ENCODE measurements at places on chromosomes 3 and 15.
A peak's percentile ranks its signal among the peaks of the same experiment; 100 is the strongest.

DNA sequence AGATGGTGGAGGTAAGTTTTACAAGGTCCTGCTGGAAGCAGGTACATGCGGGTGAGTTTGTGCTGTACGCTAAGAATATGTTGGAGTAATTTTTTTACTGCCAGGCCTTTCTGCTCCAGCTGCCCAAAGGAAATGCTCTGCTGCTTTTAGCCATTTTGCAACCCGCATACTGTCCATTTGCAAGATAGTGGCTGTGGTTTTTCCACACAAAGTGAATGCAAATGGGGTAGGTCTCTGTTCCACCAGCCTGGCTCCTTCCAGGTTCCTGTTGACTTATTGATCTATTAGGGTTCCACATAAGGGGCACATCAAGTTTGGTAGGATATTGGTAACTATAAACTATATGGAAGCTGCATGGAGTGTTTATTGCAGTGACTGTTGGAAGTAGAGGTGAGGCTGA, 227.1 kb downstream of the SI start:
- H3K4me1 ChIP-seq, result no peaks in the 10 kb centered on the region
- H3K4me3 ChIP-seq, result no peak overlapping the region
- no peaks in the 10 kb centered on the region for H3K36me3 ChIP-seq
- H3K27me3 ChIP-seq, result no peaks in the 10 kb centered on the region

- no peak for DNase-seq
- no peak overlapping the region for H3K27ac ChIP-seq
- peaks cover 7% of the 10 kb centered on the region for H3K36me3 ChIP-seq
- H3K4me3 ChIP-seq, result no peak overlapping the region
- H3K27me3 ChIP-seq, result no peaks in the 10 kb centered on the region
- H3K4me1 ChIP-seq, result no peaks in the 10 kb centered on the region
Measured at GRCh38 chr3:133938770-133939462, 43.2 kb upstream of the RAB6B start.

GRCh38 chr15:80615783-80616391, 79.2 kb upstream of the ABHD17C start:
- no peak overlapping the region for H3K4me3 ChIP-seq
- DNase-seq, result no peak
- H3K36me3 ChIP-seq, result no peaks in the 10 kb centered on the region
- no peak overlapping the region for H3K27ac ChIP-seq
- H3K27me3 ChIP-seq, result no peaks in the 10 kb centered on the region

GRCh38 chr3:140571836-140572235, 106.0 kb upstream of the TRIM42 start:
- H3K27me3 ChIP-seq, result no peaks in the 10 kb centered on the region
- no peak overlapping the region for H3K4me3 ChIP-seq
- no peak for DNase-seq
- H3K27ac ChIP-seq, result no peak overlapping the region
- H3K4me1 ChIP-seq, result no peaks in the 10 kb centered on the region

DNA sequence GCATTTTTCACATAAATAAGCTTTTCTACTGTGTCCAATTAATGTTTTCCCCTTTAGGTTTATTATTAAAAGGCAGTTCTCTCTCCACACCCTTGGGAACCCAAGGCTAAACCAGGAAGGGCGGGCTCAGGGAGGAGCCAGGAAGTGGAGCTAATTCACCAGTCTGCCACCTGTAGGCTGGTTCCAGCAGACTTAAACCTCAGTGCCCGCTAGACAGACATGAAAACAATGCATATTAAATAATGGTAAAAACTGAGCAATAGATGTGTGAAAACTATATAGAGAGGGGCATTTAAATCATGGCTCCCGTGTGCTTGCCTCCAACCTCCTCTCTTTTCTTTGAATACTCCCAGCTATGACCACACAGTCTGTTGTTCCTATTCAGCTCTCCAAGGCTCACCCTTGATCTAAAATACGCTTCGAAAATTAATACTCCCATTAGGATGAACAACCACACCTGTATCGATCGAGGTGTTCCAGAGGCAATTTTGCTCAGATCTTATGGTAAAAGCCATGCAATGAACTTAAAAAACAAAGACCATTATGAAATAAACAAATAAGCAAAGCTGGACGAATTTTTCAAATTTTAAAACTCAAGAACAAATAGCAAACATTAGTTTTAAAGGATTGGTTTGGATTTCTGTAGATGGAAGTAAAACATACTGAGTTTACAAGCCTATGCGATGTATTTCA, 253.3 kb downstream of the TJP1 start:
- no peak overlapping the region for H3K4me3 ChIP-seq
- H3K4me1 ChIP-seq, result peaks cover 2% of the 10 kb centered on the region
- H3K27ac ChIP-seq, result no peak overlapping the region
- peak; percentile 66 for DNase-seq

DNA sequence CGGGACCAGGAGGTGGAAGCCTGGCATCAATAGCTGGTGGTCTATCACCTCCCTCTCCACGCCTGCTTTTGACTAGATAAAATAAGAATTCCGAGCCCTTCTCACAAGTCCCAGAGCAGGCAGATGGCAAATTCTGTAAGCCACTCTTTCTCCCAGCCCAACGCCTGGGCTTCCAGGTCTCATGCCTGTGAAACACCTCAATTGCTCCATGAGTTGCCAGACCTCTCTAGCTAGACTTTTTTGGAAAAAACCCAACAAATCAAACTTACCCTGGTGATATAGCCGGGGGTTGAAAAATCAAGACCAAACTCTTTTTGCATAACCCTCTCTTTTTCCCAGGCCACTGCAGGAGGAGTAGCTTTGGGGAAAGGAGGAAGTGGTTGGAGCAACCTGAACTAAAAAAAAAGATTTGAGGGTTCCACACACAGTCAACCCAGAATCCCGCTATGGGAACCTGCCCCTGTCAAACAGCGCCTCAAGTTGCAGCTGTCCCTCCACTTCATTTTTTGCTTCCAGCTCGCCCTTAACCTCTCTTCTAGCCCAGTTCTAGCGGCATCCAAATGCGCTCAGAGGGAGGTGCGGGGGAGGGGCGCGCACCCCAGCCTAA, 7.0 kb downstream of the BHLHE40 start:
- H3K4me1 ChIP-seq, result peaks cover 26% of the 10 kb centered on the region
- peak overlapping the region; percentile 90 for H3K27ac ChIP-seq
- H3K4me3 ChIP-seq, result no peak overlapping the region
- H3K36me3 ChIP-seq, result peaks cover 11% of the 10 kb centered on the region
- DNase-seq, result no peak

GRCh38 chr3:31714495-31715280, 182.0 kb downstream of the STT3B start:
- no peaks in the 10 kb centered on the region for H3K27me3 ChIP-seq
- H3K27ac ChIP-seq, result no peak overlapping the region
- no peaks in the 10 kb centered on the region for H3K4me1 ChIP-seq
- no peaks in the 10 kb centered on the region for H3K36me3 ChIP-seq

GRCh38 chr15:75235051-75235673, 23.0 kb upstream of the GOLGA6C start:
- H3K36me3 ChIP-seq, result no peaks in the 10 kb centered on the region
- DNase-seq, result no peak
- H3K4me1 ChIP-seq, result no peaks in the 10 kb centered on the region
- no peak overlapping the region for H3K4me3 ChIP-seq
- no peak overlapping the region for H3K27ac ChIP-seq
- H3K27me3 ChIP-seq, result no peaks in the 10 kb centered on the region

GRCh38 chr15:86355801-86356200, 276.1 kb downstream of the AGBL1 start:
- H3K27ac ChIP-seq, result no peak overlapping the region
- no peak overlapping the region for H3K4me3 ChIP-seq
- H3K27me3 ChIP-seq, result no peaks in the 10 kb centered on the region

GRCh38 chr15:73851689-73852088, 21.7 kb upstream of the TBC1D21 start:
- DNase-seq, result peak; percentile 87
- H3K36me3 ChIP-seq, result no peaks in the 10 kb centered on the region
- no peaks in the 10 kb centered on the region for H3K27me3 ChIP-seq

GRCh38 chr3:73121669-73122331, 60.3 kb downstream of the EBLN2 start:
- no peak overlapping the region for H3K4me3 ChIP-seq
- no peaks in the 10 kb centered on the region for H3K27me3 ChIP-seq
- H3K27ac ChIP-seq, result no peak overlapping the region

- no peak overlapping the region for H3K27ac ChIP-seq
- no peaks in the 10 kb centered on the region for H3K4me1 ChIP-seq
- no peak for DNase-seq
Measured at GRCh38 chr15:38463893-38464292, 10.0 kb downstream of the FAM98B start.

GRCh38 chr3:95474338-95474737, 1340.1 kb upstream of the EPHA6 start:
- no peak overlapping the region for H3K27ac ChIP-seq
- no peaks in the 10 kb centered on the region for H3K36me3 ChIP-seq
- peaks cover 1% of the 10 kb centered on the region for H3K4me1 ChIP-seq
- H3K4me3 ChIP-seq, result no peak overlapping the region
- H3K27me3 ChIP-seq, result no peaks in the 10 kb centered on the region
- DNase-seq, result peak; percentile 12

- no peaks in the 10 kb centered on the region for H3K36me3 ChIP-seq
- H3K4me3 ChIP-seq, result no peak overlapping the region
- H3K27ac ChIP-seq, result no peak overlapping the region
- DNase-seq, result no peak
Measured at GRCh38 chr3:55579496-55579895, 92.4 kb upstream of the WNT5A start.

DNA sequence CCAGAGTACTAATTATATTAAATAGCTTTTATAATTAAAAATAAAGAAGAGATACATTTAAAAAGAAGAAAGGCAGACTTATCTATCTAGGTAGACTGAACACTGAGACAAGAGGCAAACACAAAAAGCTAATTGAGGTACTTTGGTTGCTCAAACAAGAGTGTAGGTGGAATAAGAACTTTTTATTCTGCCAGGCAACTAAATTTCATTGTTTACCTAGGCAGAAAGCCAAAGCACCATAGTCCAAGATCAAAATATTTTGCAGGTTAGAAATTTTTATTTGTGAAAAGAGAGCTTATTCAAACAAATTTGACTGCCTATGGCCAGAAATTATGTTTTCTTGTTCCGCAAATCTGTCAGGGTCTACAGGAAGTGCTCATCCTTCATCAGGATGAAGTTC, 499.6 kb upstream of the GBE1 start:
- H3K36me3 ChIP-seq, result no peaks in the 10 kb centered on the region
- H3K4me1 ChIP-seq, result no peaks in the 10 kb centered on the region
- no peak overlapping the region for H3K27ac ChIP-seq
- no peak for DNase-seq

- H3K36me3 ChIP-seq, result no peaks in the 10 kb centered on the region
- no peaks in the 10 kb centered on the region for H3K27me3 ChIP-seq
- H3K4me3 ChIP-seq, result no peak overlapping the region
- no peaks in the 10 kb centered on the region for H3K4me1 ChIP-seq
- H3K27ac ChIP-seq, result no peak overlapping the region
Measured at GRCh38 chr3:3288255-3288654, 108.8 kb upstream of the CRBN start.

DNA sequence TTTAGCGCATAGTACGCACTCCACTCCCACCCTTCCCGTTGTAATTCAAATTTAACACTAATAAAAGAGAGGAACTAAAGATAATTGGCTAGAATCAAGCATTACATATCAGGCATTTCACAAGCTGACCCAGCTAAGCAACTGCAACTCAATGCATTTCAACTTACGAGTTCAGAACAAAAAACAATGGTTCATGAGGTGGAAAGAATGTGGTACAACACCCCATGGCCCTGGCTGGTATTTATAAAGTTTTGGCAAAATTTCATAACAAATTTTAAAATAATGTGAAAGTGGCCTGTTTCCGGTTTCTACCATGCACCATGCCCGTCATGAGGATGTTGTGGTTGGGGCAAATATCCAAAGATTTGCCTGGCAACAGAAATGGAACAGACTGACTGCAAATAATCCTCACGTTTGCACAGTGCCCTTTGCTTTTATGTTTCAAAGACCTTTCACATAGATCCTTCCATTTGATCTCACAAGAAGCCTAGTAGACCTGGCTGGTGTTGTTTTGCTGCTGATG, 455.3 kb upstream of the NR2F2 start:
- H3K27me3 ChIP-seq, result no peaks in the 10 kb centered on the region
- no peak overlapping the region for H3K27ac ChIP-seq
- H3K4me3 ChIP-seq, result no peak overlapping the region
- H3K36me3 ChIP-seq, result no peaks in the 10 kb centered on the region

GRCh38 chr15:48566668-48567067, 78.8 kb downstream of the FBN1 start:
- H3K4me1 ChIP-seq, result no peaks in the 10 kb centered on the region
- no peaks in the 10 kb centered on the region for H3K27me3 ChIP-seq
- no peak overlapping the region for H3K27ac ChIP-seq
- no peaks in the 10 kb centered on the region for H3K36me3 ChIP-seq

DNA sequence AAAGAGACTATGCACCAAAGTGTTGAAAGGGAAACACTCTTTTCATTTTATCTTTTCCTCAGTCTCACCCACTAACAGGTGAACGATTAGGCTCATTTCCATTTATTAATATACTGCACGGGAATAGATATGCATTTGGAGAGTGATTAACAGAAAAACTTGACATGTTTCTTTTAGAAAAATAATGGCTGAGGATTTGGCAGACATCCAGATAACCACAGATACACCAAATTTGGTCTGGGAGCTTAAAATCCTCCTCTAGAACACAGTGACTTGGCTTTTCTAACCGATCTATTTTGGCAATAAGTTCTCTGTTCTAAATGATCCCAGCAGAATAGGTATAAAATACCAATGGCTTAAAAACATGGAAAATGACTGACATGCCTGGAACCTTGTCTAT, 459.3 kb upstream of the SGO1 start:
- no peaks in the 10 kb centered on the region for H3K27me3 ChIP-seq
- no peaks in the 10 kb centered on the region for H3K4me1 ChIP-seq
- no peak for DNase-seq
- no peak overlapping the region for H3K4me3 ChIP-seq

DNA sequence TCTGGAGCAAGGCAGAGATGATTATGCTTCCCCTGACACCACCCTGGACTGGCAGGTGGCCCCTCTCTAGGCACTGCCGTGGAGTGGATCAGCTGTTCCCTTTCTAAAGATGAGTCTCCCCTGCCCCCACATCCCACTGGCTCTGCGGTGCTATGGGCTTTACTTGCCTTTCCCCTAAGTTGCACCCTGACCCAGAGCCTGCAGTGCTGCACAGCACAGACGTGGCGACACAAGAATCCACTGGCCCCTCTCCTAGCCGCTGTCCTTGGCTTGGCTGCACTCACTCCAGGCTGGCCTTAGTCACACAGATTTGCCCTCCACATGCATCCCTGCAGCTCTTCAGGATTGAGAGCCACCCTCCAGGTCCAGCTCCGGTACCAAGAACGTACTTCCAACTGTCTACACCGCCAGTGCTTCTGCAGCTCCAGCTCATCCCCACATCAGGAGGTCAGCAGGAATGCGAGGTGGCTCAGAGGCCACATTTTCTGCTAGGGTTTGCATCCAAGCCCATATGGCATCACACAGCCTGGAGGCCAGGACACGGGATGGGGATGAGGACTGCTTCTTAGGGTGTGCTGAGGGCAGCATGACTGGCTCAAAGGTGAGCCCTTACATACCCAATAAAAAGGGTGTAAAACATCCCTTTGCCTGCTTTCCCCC, 82.4 kb upstream of the RASGRF1 start:
- no peak overlapping the region for H3K4me3 ChIP-seq
- no peak for DNase-seq
- peaks cover 14% of the 10 kb centered on the region for H3K4me1 ChIP-seq

- peak; percentile 86 for DNase-seq
- H3K27ac ChIP-seq, result no peak overlapping the region
- H3K4me3 ChIP-seq, result no peak overlapping the region
- H3K36me3 ChIP-seq, result no peaks in the 10 kb centered on the region
- no peaks in the 10 kb centered on the region for H3K27me3 ChIP-seq
- no peaks in the 10 kb centered on the region for H3K4me1 ChIP-seq
Measured at GRCh38 chr3:52714335-52715302, 8.7 kb downstream of the SPCS1 start.
